ENCODE measurements at places on chromosomes 7 and 10. TPM values are rescaled to one million over a fixed set of nuclear protein-coding genes. Genes with fewer than 3 reads are reported as not detected.

- no peak for DNase-seq
These were observed 32.4 kb downstream of the SLIT1 start for GRCh38 chr10:97153270-97153850.

- no peak for DNase-seq
These were observed 7.5 kb upstream of the EPHB6 start for GRCh38 chr7:142847353-142847752.

GRCh38 chr7:5689118-5689517, 92.3 kb downstream of the RNF216 start:
- DNase-seq = no peak

DNA sequence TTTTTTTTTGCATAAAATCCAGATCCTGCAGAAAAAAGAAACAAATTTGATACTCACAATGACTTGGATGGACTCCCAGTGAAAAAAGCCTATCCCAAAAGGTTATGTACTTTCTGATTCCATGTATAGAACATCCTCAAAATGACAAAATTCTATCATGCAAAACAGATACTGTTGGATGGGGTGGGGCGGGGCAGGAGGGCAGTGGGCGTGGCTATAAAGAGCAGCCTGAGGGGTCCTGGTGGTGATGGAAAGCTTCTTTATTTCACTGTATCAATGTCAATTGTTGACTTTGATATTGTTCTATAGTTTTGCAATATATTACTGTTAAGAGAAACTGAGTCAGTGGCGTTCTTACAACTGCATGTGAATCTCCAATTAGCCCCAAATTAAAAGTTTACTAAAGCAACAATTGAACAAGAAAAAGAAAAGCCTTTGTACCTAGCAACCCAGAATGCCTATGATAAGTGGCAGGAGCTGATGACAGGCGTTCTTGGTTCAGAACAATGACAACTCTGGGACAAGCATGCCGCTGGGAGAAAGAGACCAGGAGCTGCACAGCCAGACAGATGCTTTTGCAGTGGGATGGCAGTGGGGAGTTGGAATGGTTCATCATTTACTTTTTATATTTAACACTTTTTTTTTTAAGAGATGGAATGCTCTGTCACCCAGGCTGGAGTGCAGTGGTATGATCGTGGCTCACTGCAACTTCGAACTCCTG, 101.9 kb downstream of the LHPP start:
- DNase-seq = no peak

DNA sequence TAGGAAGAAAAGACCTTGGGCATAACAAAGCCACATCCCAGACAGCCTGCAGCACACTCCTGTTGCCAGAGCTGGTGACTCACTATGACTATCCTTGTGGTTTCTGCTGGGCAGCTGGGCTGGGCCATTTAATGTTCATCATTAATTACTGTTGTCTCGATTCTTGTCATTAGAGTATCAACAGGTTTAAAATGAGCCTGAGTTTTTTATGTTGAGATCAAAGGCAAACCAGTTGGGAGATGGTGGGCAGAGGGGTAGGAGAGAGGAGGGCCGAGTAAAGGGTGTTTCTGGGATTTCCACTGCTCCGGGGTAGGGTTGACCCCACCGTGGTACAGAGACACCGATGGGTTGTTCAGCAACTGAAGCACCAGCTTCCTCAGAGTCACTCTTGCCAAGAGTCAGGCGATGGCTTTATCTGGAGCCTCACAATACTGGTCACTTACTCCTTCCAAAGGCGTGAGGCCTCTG, 128.7 kb upstream of the LYZL1 start:
- DNase-seq = no peak

- DNase-seq = no peak
These were observed 106.7 kb downstream of the CUX1 start for GRCh38 chr7:101924171-101924570.

DNA sequence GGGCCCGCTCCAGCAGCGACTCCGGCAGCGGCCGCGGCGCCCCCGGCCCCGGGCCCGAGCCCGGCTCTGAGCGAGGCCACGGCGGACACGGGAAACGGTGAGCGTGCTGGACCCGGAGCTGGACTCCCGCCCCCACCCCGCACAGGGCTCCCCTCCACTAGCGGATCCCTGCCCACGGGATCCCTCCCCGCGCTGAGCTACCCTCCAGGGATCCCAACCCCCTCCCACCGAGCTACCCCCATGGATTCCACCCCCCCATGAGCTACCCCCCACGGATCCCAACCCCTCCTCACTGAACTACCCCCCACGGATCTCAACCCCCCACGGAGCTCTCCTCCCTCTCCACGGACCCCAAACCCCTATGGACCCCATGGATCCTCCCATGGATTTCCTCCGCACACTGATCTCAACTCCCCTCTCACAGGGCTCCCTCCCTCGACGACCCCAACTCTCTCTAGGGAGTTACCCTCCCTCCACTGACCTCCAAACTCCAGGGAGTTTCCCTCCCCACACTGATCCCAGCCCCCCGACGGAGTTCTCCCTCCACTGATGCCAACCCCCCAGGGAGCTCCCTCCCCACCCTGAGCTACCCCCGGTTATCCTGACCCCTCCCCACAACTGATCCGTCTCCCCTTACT, 20.6 kb upstream of the HSPB1 start:
- no peak for DNase-seq

GRCh38 chr10:69801094-69801433, 642 bp upstream of the COL13A1 start:
- DNase-seq = no peak

DNA sequence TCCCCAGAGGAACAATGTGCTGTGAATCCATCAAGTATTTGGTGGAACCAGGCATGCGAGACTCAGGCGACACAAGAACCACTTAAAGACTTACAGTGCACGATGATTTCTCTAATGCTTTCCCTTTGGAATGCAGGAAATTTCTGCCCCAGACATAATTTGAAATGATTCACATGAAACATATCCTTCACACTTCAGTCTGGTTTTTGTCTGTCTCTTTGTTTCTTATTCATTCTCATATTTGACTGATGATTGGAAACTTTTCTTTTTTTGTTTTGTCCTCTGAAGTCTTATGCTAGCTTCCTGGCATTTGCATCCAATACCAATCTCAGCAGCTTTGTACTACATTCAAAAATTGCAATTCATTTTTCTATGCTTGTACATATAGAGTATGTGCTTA, 502.8 kb downstream of the PHTF2 start:
- DNase-seq = no peak

DNA sequence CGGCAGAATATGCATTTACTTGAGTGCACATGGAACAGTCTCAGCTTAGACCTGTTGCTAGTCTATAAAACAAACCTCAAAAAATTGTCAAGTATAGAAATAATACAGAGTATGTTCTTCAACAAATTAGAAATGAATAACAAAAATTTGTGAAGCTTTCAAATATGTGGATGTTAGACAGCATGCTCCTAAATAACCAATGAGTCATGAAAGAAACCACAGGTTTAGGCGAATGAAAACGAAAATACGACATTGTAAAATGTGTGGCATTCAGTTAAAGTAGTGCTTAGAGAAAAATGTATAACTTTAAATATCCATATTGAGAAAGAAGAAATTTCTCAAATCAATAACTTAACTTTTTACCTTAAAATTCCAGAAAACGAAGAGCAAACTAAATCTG, 760.0 kb upstream of the SORCS1 start:
- DNase-seq = no peak

- DNase-seq = no peak
These were observed 16.6 kb downstream of the LOXL4 start for GRCh38 chr10:98251399-98251798.

DNA sequence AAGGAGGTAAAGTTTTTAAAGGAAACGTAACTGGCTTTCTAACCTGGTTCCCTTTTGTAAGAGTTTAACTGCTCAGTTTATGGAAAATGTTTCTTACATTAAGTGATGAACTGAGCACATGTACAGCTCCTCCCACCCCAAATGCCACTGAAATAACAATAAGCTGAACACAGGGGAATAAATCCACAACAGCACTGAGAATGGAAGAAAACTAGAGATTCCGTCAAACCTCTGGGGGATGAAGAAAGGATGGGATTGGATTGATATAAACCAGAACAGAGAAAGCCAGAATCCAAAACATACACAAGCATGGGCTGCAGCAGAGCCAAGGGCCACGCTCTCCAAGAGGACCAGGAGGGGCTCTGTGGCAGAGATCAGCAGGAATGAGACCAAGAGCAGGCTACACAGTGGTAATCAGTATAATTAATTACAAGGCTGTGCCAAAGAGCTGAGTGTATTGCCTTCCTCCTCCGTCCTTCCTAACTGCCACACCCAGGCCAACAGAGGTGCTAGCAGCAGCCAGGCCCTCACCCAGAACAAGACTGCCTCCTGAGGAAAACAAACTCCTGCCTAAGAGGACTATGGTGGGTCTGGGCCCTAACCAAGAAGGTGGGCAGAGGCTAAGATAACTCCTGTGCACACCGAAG, 73.9 kb downstream of the KIAA1549 start:
- DNase-seq = no peak

DNA sequence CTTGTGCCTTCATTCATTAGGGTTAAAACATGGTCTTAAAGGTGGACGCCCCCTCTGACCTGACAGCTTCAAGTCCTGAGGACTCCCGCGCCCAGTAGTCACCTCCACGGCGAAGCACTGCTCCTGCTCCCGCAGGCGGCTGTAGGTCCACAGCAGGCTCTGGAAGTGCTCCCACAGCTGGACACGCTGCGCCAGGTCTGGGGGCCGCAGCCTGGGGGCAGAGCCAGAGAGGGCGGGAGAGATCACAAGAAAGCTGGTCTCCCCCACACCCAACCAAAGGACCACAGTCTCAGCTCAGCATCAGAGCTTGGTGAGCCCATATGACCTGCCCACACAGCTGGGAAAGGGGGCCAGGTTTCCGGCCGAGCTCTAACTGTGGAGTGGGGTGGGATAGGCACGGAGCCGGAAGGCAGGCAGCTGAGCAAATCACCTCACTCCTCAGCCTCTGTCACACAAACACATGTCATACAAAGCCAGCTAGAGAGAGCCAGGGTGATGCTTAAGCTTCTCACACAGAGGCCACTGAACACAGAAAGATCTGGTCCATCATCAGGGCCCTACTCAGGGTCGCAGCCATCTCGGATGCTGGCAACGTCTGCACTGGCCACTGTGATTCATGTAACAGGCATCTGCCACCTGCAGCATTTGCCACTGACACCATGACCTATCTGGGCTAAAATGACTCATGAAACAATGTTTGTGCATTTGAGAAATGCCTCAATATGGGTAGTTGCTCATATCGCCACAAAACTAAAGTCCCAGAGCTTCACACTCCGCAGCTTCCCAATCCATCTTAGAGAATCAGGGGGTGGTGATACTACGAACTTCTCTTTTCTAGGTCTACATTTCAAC, 12.6 kb downstream of the HPS1 start:
- no peak for DNase-seq

GRCh38 chr7:150716368-150716767, at the start of gene GIMAP1:
Gene GIMAP1 (plus strand): TSS chr7:150716613. CDS start chr7:150719048, 2,435 bp downstream.
- DNase-seq = no peak

- no peak for DNase-seq
These were observed 495 bp downstream of the SFR1 start for GRCh38 chr10:104122225-104123107.

- peak; percentile 77 for DNase-seq
These were observed 57.1 kb downstream of the STK17A start for GRCh38 chr7:43639858-43640491.

DNA sequence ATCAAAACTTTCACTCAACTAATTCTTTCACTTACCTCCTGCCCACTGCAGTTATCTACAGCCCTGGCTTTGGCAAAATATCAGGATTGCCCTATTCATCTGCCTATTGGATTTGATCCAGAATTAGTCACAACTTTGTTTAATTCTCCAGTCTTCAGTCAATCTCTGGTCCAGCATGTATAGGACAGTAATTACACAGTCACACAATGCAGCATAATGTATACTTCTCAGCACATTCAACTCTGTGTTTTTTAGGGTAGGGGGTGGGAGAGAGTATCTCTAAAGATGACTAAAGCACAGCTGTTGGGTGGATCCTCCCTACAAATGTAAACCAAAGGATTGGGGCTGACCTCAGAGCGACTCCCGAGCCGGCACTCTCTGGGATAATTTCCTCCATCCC, 17.7 kb upstream of the NRP1 start:
- peak; percentile 36 for DNase-seq

DNA sequence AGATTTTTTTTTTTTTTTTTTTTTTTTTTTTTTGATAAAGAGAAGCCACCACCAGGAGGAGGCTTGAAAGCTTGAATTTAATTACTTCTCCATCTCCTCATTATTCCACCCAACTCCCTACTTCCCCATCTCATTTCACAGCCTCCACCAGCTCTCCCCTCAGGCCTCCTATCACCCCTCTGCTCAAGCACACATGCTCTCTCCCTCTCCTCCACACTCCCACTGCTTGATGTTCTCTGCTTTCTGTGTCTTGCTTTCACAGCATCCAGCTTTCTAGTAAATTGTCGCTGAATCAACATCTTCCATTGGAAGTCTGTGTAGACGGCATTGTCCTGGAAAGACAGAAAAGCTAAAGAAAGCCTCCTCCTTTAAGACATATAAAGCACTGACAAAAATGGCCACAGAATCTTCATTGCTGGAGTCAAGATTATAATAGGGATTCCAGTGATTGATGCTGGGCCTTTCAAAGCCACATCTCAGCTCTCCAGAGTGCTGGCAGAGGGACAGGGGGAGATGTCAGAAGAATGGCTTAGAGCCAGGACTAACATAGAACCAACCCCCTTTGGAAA, 58.3 kb downstream of the DOCK4 start:
- DNase-seq = peak; percentile 79

GRCh38 chr7:40784176-40784575, 649.4 kb downstream of the SUGCT start:
- no peak for DNase-seq

Gene DNAJB6
- polyA plus RNA-seq = 191 TPM

Gene RELN
- polyA plus RNA-seq = 35.1 TPM

Gene UNC5B
- 31.8 TPM for polyA plus RNA-seq

Gene LLCFC1
- not detected for polyA plus RNA-seq

Gene LEP
- not detected for polyA plus RNA-seq

Gene DYDC1
- polyA plus RNA-seq = not detected

Gene ZNF804B
- not detected for polyA plus RNA-seq
